ENCODE measurements at places on chromosomes 5 and 9.

DNA sequence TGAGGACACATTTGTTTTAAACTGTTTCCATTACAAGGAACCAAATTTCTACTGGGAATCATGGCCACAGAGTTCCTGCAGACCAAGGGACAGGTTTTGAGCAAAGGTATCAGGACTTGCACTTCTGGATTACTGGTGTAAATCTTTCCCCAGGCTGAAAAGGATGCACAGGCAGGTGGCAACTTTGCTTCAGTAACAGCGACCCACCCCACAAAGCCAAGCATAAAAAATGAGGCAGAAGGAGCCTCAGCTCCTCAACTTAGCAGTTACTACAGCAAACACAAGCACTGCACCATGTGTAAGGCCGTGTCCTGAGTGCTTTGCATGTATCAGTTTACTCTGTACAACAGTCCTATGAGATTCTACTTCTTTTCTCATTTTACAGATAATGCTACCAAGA lies 251.9 kb downstream of the EBF1 start:
- no peak for DNase-seq

DNA sequence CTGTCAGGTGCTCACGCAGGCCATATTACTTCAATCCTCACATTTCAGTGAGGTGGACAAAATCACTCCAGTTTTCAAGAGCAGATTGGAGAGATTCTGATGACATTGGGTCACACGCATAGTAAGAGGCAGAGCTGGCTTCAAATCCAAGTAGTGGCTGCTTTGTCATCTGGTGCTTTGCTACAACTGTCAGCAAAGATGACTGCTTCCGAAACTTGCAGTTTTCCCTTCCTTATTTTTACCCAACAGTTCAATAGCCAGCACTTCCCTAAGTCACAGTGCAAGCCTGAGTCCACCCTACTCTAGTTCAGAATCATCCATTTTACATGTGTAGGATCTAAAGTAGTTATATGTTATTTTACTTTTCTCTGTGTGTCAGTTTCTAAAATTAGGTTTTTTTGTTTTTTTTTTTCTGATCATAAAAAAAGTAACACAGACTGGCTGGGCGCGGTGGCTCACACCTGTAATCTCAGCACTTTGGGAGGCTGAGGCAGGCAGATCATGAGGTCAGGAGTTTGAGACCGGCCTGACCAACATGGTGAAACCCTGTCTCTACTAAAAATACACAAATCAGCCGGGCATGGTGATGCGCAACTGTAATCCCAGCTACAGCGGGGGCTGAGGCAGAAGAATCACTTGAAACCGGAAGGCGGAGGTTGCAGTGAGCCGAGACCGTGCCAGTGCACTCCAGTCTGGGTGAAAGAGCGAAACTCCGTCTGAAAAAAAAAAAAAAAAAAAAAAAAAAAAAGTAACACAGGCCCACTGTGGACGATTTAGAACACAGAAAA lies 49.6 kb downstream of the ANKDD1B start:
- no peak for DNase-seq

DNA sequence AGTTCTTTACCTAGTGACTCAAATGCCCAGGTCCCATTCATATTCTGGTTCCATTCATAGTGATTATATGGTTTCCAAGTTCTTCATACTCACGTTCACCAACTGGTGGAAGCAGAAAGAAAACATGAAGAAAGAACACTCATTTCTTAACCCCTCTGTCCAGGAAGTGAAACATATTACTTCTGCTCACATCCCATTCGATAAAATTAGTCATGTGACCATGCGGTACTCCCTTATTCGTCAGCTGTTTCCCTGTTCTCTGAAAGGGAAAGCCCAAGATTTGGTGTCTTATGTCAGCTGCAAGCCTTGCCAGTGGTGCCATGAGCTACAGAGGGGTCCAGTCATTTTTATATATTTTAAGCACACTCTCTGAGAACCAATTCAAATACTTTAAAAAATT lies 387.0 kb upstream of the DMAC1 start:
- no peak for DNase-seq

- DNase-seq, result no peak
These were observed 176.3 kb downstream of the KIAA0825 start for GRCh38 chr5:94442076-94442475.

- DNase-seq, result peak; percentile 16
These were observed 654 bp downstream of the RANBP6 start for GRCh38 chr9:6014670-6015270.

GRCh38 chr5:92177926-92178487 lies 794.9 kb upstream of the ARRDC3 start:
- no peak for DNase-seq

Data from CD4-positive, alpha-beta T cell treated with Interleukin-10 for 1 hour (primary cell).